Fibroblast of skin of left quadriceps (primary cell): ENCODE measurements at places on chromosomes 13 and 19.
A peak's percentile ranks its signal among the peaks of the same experiment; 100 is the strongest.

GRCh38 chr13:114035583-114036531 is 62.0 kb upstream of the C13orf46 start:
- no peak for DNase-seq

GRCh38 chr19:1955171-1956121 is 14.5 kb downstream of the CSNK1G2 start:
- DNase-seq = no peak

DNA sequence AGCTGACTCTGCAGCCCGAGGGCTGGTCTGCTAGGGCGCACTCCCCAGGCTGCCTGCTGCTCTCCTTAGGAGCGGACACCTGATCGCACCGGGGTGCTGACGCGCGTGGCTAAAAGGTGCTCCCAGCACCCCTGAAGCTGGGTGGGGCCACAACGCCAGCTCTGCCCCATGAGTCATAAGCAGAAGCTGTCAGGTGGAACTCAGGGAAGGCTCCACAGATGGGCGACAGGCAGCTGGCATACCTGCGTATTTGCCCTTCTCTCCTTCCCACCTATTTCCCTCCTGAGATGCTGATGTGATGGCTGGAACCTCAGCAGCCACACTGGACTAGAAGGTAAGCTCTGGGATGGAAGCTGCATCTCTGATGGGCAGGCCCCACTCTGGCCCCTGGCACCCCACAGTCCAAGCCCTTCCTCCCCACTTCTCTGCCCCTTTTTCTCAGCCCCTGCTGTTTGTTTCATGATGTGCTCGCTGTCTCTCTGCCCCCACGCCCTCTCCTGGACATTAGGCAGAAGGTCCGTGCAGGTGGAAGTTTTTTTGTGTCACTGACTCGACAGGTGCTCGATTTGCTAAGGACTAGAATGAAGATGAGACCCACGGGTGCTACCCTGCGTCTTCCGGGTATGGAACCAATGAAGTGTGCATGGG is 30.3 kb upstream of the CACTIN start:
- DNase-seq = no peak

- no peak for DNase-seq
Measured at GRCh38 chr13:27161980-27162379, 9.6 kb downstream of the USP12 start.

DNA sequence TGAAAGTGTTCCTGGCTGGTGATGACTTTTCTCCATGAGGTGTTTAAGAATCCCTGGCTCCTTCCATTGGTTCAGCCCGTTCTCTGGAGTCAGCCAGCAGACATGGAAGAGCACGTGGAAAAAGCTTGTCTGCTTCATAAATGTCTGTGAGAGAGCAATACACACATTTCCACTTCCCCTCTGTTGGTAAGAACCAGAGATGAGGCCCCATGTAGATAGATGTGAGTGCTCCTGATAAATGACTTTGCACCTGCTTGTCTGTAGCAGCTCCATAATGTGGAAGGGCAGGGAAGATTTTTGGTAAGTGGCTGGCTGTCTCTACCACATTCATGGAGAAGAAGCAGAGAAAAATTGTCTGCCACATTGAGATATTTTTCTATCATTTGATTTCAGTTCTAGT is 325.8 kb downstream of the LMO7 start:
- DNase-seq = no peak

DNA sequence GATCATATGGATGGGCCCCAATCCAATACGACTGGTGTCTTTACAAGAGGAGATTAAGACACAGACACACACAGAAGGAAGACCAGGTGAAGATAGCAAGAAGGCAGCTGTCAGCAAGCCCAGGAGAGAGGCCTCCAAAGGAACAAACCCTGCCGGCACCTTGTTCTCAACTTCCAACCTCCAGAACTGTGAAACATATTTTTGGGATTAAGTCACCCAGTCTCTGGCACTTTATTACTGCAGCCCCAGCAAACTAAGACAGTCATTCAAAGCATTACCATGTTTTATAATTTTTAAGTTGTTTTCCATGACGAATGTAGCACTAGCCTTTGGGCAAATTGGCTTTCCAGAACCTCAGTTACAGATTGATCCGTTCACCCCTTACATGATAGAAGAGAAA is 11.3 kb downstream of the STARD13 start:
- no peak for DNase-seq

DNA sequence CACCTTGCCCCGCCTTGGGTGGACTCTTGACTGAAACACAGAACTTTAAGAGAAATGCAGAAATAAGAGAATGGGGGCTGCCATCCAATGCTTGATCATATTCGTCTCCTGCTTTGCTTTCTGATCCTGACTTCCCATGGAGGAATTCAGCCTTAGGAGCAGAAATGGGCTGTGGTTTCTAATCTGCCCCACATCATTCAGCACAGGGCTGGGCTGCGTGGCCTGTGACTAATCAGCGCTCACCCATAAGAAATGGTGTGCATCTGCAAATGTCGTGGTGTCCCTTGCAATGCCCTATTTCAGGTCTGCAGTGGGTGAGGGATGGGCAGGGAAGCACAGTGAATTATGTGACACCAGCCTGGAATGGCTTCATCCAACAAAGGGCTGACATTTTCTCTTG is 60.7 kb upstream of the URI1 start:
- no peak for DNase-seq

DNA sequence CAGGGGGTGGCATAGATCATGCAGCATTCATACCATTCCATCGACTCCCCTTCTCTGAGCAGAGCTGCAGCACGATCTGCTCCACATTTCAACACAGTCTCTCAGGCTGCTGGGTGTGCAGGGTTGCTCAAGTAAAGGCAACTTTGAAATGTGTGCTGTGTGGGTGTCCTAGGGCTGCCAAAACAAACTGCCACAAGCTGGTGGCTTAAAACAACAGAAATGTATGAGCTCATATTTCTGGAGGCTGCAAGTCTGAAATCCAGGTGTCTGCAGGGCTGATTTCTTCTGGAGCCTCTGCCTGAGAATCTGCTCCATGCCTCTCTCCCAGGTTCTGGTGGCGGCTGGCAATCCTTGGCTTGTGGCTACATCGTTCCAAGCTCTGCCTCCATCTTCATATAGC is 63.7 kb upstream of the WDFY2 start:
- no peak for DNase-seq

DNA sequence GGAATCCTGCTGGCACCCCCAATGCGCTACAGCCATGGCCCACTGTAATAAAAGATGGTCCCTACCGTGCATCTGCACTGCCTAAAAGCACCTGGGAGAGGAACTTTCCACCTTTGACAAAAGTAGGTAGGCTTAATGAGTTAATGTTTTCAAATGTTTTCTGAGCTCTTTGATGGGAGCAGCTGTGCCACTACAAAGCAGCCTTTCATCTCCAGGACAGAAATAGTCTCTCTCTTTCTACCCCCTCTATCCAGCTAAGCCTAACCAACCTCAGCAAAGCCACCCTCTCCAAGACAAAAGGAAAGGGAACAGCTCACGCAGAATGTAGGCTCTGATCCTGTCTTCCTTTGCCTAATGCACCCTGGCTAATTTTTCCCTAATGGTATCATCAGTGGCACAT is 560.2 kb downstream of the UQCRFS1 start:
- no peak for DNase-seq

GRCh38 chr19:48511321-48511731 is 309 bp downstream of the LMTK3 start:
- DNase-seq = no peak

DNA sequence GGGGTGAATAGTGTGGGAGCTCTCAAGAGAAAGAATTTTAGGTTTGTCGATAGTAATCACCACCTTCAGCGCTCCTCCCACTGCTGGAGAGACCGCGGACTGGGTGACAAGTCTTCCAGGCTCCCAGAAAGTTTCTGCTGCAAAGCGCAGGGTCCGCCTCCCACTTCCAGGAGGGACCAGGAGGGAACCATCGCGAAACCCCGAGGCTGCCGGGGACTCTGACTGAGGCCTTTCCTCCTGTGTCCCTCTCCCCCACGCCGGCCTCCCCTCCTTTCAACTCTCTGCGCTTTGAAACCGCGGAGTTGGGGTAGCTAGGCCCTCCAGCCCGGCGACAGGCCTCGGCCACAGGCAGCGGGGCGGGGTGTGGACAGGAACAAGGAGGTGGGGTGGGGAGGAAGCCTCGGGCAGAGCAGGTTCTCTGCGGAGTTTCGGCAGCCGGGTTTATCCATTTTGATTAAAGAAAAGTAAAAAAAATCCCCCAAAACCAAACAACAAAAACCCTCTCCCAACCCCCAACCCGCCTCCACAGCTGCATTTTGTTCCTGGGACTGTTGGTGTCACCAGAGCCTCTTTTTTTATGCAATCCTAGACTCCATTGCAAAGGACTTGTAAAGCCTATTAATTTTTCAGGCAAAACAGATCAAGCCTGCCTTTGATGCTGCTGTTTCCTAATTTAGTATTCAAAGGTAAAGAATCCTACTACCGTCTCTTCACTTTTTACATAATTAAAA is 157.2 kb downstream of the TM9SF2 start:
- DNase-seq = peak; percentile 57

GRCh38 chr13:98875146-98875729 is 102.6 kb downstream of the DOCK9 start:
- DNase-seq = no peak

DNA sequence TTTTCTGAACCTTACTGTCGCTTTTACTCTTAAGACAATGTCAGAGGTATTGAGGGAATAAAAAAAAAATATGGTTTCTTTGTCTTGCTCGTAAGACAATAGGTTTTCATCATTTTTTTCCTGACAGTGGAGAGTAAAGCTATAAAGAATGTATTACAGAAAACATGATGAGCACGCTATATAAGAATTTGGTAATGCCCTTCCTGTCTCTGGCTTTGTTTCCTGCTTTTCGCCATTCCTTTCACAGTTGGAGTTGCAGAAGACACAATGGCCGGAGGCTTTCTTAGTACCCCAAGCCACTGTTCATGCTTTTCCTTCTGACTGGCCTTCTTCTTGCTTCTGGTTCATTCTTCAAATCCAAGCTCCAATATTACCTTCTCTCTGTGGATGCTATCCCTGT is 101.0 kb upstream of the DACH1 start:
- no peak for DNase-seq

- DNase-seq = no peak
Measured at GRCh38 chr19:51354103-51354741, 12.0 kb downstream of the ETFB start.

DNA sequence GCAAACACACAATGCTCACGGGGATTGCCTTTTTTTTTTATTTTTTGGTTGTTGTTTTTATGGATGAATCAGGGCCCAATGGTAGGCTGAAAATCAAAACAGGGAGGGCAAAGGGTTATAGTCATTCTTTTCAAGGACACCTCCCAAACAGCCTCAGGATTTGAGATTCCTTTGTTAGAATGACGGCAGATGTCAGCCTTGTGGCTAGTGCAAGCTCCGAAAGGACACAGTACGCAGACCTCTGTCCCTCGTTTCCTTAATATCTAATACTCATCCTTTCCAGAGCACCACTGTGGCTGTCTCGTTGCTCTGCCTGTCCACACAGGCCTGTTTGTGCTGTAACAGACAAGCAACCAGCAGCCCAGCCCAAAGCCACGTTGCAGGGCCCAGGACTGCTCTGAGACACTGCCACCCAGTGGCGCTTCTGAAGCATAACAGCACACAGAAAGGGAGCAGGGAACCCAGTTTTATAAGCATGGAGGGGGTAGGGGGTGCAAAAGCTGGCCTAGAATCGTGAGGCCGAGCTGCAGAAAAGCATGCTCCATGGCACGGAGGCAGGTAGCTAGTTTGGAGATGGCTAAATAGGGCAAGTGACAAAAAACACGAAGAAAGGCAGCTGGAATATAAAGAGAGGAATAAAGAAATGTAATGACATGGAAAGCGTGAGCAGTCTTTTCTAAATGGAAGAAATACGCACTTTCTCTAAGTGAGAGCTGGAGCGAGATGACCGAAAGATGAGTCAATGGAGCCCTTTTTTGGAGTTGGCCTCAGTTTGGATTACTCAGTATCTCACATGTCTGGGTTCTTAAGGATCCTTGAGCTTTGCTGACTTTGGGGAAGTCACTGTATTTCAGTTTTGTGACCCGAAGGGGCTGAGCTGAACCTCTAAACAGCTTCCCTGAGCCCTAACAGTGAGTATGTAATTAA is 40.7 kb upstream of the MEDAG start:
- DNase-seq = peak; percentile 87

GRCh38 chr19:8445488-8446001 is 770 bp downstream of the HNRNPM start:
- no peak for DNase-seq

- no peak for DNase-seq
Measured at GRCh38 chr19:33771384-33772101, 25.1 kb upstream of the KCTD15 start.

GRCh38 chr19:8695911-8696310 is 2.7 kb downstream of the ACTL9 start:
- no peak for DNase-seq

DNA sequence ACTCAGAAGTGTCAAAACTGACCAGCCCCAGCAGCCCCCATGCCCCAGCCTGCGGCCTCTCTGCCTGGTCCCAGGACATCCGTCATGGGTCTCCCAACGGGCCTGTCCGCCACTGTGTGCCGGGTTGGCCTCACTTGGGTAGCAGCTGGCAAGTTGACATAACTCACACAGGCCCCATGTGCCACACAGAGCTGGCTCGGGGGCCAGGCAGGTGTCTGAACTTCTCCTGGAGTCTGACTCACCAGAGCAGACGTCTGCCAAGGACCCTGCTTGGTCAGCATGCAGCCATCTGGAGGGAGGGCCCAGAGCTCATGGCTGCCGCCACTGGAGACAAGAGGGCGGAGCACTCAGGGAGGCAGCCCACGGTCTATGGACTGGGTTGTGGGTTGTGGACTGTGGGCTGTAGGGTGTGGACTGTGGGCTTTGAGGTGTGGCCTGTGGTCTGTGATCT is 32.0 kb upstream of the TMEM255B start:
- DNase-seq = no peak

GRCh38 chr19:21833733-21834132 is 2.2 kb downstream of the ZNF43 start:
- DNase-seq = no peak

DNA sequence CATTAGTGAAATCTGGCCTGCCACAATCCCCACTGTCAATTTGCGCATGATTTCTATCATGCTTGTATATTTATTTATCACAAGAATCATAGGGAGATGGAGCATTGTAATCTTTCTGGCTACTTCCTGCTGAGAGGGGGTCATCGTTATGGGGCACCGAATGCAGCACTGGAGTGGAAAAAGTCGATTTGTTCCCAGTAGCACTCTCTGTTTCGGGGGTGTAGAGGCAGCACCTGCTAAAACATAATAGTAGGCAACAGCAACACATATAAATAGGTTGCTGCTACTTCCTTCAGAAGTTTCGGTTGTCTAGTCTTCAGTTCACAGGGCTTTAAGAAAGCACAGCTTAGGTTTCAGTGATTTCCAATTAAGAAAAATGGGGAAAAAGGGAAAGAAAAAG is 23.4 kb upstream of the CEACAM21 start:
- no peak for DNase-seq
